Mucosa of gallbladder (tissue), 1 donor: ENCODE measurements at places on chromosomes 16 and 17. TPM values are rescaled to one million over a fixed set of nuclear protein-coding genes. Genes with fewer than 3 reads are reported as not detected.

DNA sequence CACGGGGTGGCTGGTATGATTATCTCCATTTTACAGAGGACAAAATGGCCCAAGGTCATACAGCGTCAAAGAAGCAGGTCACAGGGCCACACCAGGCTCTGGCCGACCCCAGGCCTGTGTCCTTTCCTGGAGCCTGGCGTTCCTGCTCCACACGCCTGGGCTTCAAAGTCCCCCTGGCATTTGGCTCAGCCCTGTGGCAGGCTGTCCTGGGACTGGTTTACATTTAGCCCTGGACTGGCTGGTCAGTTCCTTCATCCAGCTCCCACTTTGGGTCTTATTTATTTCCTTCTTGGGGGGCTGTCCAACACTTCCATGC lies 15.3 kb downstream of the TBX2 start:
- no peak for DNase-seq

The ACE gene
- total RNA-seq = 22.8 TPM

GRCh38 chr16:88022076-88023042 lies 71.1 kb downstream of the BANP start:
- DNase-seq = no peak

DNA sequence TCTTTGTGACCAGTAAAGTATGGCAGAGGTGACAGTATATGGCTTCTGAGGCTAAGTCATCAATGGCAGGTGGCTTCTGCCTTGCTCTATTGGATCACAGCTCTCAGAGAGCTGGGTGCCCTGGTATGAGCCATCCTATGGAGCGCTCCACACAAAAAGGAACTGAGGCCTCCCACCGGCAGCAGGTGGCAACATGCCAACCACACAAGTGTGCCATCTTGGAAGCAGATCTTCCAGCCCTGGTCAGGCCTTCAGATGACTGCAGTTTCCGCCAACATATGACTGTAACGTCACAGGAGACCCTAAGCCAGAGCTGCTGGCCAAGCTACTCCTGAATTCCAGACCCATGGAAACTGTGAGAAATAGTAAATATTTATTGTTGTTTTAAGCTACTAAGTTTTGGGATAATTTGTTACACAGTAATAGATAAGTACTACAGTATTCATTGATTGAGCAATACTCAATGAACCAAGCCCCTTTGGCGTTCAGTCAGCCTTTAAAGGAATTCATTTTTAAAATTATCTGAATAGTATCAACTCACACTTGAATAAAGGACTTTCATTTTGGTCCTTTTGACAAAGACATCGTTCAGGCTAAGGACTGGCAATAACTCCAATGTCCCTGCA lies 69.4 kb upstream of the LHX1 start:
- DNase-seq = no peak

- no peak for DNase-seq
Observed at GRCh38 chr17:44384823-44385286, 4.6 kb downstream of the ITGA2B start.

- DNase-seq = no peak
Observed at GRCh38 chr17:1948517-1948825, 76.7 kb downstream of the RTN4RL1 start.

- peak; percentile 99 for DNase-seq
Observed at GRCh38 chr16:77722309-77723107, at the start of gene NUDT7. Gene NUDT7 (plus strand): TSS chr16:77722514. CDS start chr16:77722583, 69 bp downstream.

DNA sequence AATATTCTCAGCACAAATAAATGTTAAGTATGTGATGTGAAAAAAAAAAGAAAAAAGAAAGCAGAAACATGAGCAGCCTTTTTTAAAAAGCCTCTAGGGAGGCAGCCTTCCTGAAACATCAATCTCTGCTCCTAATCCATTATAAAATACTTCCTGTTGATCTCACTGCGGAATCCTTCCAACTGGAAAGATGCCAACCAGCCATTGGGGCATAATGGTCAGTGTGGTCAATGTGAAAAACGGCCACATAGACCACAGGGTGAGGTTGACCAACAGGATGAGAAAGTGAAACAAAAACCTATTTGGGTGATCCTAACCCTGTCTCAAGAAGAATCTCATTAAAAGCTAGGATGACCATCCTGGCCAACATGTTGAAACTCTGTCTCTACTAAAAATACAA lies 26.1 kb upstream of the ABCA8 start:
- peak; percentile 54 for DNase-seq

The INTS2 gene
- total RNA-seq = 11.3 TPM
